ENCODE measurements at places on chromosomes 7 and 10.

- DNase-seq, result no peak
These were observed 108.2 kb downstream of the ADCY1 start for GRCh38 chr7:45682358-45682735.

DNA sequence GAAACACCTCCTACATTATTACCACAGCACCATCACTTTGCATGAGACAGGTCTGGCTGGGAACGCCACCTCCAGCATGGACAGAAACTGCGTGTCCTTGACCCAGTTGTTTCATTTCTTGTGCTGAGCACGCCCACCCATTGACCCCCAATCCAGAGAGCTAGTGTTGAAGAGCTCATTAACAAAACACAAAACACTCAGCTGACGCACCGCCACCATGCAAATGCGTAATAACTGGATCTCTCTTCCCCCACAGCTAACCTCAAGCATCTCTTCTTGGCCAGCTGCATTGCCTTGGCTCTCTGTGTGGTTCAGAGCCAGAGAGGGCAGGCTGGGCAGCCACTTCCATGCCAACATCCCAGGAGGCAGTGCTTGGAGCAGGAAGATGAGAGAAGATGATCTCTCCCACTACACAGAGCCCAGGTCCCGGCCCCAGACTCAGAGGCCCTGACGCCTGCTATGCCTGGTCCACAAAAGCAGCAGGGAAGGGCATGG is 173.5 kb downstream of the PLXNA4 start:
- no peak for DNase-seq

DNA sequence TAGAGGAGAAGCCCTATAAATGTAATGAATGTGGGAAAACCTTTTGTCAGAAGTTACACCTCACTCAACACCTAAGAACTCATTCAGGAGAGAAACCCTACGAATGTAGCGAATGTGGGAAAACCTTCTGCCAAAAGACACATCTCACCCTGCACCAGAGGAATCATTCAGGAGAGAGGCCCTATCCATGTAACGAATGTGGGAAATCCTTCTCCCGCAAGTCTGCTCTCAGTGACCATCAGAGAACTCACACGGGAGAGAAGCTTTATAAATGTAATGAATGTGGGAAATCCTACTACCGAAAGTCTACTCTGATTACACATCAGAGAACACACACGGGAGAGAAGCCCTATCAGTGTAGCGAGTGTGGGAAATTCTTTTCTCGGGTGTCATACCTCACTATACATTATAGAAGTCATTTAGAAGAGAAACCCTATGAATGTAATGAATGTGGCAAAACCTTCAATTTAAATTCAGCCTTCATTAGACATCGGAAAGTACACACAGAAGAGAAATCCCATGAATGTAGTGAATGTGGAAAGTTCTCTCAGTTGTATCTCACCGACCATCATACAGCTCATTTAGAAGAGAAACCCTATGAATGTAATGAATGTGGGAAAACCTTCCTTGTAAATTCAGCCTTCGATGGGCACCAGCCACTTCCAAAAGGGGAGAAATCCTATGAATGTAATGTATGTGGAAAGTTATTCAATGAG is 18.9 kb downstream of the RBAK start:
- no peak for DNase-seq

- DNase-seq, result no peak
These were observed 1.8 kb upstream of the LDB3 start for GRCh38 chr10:86666538-86666937.

- DNase-seq, result no peak
These were observed 566.3 kb downstream of the TCERG1L start for GRCh38 chr10:130745251-130745650.

DNA sequence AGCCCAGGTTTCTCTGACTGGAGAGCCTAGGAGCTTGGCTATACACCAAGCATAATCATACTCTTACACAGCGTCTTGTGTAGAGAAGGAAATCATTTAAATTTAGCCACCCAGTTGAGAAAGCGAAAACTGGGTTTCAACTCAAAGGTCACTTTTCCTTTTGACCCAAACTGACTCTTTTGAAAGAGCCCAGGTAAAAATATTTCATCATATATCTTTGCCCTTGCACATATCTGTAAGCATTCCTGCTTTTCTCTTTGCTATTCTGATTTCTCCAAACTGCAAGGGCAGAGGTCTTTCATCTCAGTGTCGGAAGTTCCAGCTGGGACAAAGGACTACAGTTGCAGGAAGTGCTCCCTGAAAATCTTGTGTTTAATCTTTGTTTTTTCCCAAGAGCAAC is 22.0 kb upstream of the ABCB4 start:
- DNase-seq, result no peak

DNA sequence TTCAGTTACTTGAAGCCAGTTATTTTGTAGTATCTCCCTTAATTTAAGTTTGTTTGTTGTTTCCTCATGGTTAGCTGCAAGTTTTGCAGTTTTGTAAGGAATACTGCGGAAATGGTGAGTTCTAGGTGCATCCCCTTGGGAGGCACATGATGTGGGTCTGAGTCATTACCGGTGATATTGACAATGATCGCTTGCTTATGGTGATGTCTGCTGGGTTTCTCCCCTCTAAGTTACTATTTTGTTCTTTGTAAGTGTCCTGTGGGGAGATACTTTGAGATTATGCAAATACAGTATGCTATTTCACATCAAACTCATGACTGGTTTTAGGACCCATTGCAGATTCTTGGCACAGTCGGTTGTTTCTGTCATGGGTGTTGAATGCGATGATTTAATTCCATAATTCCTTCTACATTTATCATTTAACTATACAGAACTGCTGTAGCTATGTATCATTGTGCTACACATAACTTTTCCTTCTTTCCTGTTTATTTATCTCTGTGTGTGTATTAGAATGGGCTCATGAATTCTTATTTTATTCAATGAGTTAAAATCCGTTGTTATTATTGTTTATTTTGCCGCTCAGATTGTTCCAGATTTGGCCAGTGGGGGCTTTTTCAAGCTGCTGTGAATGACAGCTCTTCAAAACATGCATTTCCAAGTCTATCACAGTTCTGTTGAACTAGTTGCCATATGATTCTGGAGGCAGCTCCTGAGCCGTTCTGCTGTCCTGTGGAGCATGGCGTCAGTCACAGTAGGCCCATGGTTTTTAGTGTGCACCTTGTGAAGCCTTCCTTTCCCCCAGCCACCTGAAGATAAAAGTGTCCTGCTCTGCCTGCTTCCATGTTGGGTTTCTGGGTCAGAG is 18.4 kb downstream of the TSPAN14 start:
- no peak for DNase-seq

DNA sequence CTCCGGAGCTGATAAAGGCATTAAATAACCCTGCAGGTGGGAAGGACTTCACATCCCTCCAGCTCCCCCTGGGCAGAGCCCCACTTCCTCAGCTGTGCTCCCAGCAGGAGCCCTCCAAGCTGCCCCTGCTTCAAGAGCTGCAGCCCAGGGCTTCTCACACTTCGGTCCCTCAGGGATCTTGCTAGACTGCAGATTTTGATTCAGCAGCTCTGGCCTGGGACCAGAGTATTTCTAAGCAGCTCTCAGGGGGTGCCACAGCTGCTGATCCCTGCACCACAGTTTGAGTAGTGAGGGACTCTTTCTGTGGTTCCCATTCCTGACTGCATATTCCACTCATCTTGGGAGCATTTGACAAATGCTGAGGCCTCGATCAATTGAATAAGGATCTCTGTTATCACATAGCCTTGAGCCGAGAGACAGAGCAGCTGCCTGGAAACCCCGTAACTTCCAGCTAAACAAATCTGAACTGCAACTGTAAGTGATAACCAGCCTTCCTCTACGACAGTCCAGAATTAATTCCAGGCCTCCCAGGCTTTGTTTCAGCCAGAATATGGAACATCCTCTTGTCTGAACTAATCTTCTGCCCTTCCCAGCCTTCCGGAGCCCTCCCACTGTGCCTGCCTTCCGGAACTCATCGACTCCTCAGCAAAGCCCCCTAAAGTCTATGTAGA is 161.4 kb downstream of the CCDC3 start:
- no peak for DNase-seq

- DNase-seq, result no peak
These were observed 81.2 kb upstream of the OIT3 start for GRCh38 chr10:72812415-72812752.

All from GF-D8 (cell line).